HFF-Myc (cell line): ENCODE measurements at places on chromosomes 4 and X.

DNA sequence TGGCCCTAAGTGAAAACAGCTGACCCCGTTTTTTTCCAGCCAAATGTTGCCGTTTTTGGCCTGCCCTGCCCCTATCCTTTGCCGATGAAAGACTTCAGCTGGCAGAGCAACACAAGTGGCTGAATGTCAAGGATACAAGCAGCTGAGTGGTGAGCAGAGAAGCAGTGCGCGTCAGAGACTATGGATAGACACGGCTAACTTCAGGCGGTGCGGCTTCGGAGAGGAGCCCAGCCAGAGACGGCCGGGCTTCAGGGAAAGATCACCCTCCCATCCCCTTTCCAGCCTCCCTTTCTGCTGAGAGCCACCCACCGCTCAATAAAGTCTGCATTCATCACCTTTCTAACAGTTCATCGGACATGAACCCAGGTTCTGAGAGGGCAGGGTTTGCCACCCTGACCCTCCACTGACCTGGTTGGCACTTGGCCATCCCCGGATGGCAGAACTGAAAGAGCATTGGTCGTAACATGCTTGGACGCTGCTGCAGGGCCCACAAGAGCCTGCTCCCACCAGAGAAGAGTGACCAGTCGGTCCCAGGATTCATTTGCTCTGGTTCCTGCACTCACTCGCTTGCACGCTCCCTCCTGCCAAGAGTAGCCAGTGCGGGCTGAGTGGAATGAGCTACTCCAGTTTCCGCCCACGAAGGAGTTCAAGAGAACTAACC lies 125.8 kb downstream of the PPEF1 start:
- DNase-seq = no peak

DNA sequence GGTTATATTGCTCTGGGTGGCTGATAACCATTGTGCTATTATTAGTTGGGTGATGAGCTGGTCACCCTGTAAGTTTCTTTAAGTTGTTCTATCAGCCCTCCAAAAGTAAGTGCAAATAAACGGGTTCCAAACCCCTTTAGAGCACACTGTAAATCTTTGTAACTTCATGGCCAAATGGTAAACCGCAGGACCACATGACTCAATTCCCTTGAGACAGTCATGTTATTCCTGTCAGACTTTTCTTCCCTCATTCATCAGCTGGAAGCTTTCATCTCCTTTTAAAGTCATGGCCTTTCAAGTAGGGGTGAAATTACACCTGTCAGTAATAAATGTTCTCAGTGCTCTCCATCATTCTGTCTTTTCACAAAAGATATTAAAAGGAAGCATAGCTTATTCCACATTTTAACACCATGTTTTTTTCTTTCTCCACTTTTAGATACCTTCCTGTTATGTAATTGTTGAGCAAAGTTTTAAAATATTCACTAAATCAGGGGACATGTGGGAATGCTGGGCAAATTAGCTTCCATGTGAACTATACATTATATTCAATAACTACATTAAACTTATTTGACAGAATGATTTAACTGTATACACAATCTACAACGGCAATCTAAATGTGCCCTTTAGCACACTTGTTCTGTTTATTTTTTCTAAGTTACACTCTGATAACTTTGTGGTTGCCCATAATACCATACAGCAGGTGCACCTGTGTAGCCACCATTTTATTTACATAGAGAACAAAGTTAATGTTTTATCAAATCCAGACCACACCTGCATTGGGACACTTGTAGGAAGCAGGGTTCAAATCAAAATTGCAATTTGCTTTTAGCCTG lies 275.5 kb downstream of the CFAP299 start:
- peak; percentile 9 for DNase-seq

DNA sequence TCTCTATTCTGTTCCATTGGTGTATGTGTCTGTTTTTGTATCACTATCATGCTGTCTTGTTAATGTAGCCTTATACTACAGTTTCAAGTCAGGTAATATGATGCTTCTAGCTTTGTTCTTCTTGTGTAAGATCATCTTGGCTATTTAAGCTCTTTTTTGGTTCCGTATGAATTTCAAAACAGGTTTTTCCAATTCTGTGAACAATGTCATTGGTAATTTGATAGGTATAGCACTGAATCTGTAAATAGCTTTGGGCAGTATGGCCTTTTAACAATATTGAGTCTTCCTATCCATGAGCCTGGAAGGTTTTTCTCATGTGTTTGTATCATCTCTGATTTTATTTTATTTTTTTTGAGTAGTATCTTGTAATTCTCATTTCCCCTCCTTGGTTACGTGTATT lies 94.3 kb downstream of the ANAPC10 start:
- no peak for DNase-seq

DNA sequence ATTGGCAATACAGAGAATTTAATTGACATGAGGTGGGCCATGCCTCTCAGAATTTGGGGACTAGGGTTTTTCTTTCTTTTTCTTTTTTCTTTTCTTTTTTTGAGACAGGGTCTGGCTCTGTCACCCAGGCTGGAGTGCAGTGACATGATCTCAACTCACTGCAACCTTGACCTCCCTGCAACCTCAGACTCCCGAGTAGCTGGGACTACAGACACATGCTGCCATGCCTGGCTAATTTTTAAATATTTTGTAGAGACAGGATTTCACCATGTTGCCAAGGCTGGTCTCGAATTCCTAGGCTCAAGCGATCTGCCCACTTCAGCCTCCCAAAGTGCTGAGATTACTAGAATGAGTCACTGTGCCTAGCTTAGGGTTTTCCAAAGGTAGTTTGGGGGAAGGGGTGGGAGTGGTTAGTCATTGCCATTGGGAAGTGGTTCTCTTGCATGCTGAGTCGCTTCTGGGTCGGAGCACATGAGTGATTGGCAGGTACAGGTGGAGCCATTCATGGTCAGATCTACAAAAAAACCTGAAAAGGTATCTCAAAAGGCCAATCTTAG lies 54.5 kb downstream of the MID2 start:
- DNase-seq = no peak

- no peak for DNase-seq
These were observed 4.9 kb downstream of the PRR32 start for GRCh38 chrX:126824338-126825007.

GRCh38 chr4:68299492-68300457 lies 50.1 kb downstream of the YTHDC1 start:
- no peak for DNase-seq

DNA sequence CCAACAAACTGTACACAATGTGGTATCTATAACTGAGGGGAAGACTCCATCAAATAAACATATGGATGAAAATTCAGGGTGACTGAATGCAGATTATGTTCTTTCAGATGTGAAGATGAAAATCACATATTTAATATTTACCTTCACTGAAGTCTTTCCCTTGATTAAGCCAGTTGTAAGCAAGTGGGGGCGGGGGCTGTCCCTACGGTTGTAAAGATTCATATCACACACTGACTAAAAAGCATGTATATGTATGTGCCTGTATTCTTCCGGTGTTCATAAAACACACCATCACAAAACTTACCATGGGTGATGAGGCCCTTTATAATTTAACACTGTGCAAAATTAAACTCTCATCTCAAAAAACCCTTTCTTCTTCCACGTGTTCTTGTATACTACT lies 1.3 kb downstream of the TAB3 start:
- DNase-seq = no peak

GRCh38 chrX:19629541-19629940 lies 114.2 kb upstream of the MAP3K15 start:
- no peak for DNase-seq

DNA sequence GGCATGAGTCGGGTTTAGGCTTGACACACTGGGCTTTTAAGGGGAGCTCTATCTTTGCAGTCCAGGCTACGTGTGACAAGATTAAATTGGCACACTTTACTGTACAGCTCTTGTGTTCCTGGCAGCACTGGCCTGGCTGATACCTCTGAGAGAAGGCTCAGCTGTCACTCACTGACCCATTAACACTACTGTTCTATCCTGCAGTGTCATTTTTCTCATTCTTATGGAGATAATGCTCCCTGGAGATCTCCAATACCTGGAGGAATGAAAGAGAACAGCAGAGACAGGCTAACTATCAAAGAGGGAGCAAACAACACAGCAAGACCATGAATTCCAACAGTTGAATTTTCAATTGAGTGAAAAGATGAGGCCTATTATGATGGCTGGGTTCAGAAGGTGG lies 1.7 kb upstream of the PDHA2 start:
- DNase-seq = no peak

- peak; percentile 26 for DNase-seq
These were observed 1.2 kb downstream of the PNPLA4 start for GRCh38 chrX:7925867-7926472.

DNA sequence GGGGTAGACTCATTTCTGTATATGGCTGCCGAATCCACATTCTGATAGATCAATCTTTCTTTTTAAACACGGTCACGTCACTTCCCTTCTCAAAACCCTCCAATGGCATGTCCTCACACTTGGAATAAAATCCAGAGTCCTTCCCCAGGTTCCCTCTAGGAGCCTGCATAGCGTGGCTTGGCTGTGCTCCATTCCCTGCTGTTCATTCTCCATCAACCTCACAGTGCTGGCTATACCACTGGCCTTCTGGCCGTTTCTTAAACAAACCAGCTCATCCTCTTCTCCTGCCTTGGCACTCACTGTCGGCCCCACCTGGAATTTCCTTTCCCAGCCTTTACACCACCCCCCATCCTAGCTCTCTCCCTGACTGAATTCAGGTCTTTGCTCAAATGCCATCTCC lies 77.1 kb downstream of the RBM47 start:
- DNase-seq = no peak

GRCh38 chr4:168803732-168804131 lies 206.3 kb downstream of the CBR4 start:
- DNase-seq = peak; percentile 45

DNA sequence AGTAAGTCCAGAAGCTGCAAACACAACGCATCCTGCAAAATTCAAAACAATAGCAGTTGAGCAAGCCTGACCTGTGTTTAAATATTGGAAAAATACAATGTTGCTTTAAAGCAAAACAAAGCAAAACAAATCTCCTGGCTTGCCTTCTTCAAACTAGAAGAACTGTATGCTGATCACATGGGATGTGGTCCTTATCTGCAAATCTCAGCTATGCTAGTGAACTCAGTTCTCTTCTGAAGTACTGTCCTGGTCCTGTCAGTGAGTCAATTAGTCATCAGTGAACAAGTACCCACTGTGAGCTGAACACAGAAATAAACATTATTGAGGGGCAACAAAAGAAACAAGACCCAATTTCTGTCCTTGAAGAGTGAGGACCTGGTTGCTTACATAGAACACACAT lies 522.5 kb downstream of the SMARCA1 start:
- DNase-seq = no peak

- no peak for DNase-seq
These were observed 36.0 kb upstream of the SPANXC start for GRCh38 chrX:141278306-141278705.

GRCh38 chr4:67397931-67398330 lies 147.4 kb downstream of the CENPC start:
- DNase-seq = no peak

GRCh38 chrX:73239242-73239641 lies 24.6 kb upstream of the NAP1L2 start:
- no peak for DNase-seq

- DNase-seq = no peak
These were observed 20.7 kb downstream of the PAGE5 start for GRCh38 chrX:55240788-55241340.

GRCh38 chr4:95599777-95600400 lies 51.1 kb upstream of the UNC5C start:
- no peak for DNase-seq

- peak; percentile 10 for DNase-seq
These were observed 16.7 kb downstream of the HMX1 start for GRCh38 chr4:8854931-8855330.

DNA sequence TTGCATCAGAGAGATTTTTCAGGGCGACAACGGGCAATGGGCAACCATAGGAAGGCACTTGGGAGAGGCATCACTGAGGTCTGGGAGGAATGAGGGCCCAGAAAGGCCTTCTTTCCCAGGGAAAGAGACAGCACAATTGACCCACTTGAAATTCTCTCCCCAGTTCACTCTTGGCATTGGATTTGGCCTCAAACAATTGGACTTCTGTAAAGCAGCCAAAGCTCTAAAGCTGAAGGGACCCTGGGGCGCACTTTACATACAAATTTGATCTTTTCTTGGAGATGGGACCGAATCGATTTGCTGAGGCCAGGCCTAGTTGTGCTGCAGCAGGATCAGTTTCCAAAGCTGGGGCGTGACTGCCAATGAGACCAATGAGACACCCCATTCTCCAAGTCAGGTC lies 3.2 kb downstream of the ARHGAP36 start:
- DNase-seq = no peak

- peak; percentile 45 for DNase-seq
These were observed 176.8 kb downstream of the LARP7 start for GRCh38 chr4:112813790-112814189.

GRCh38 chrX:13279279-13280018 lies 40.4 kb downstream of the ATXN3L start:
- no peak for DNase-seq

- no peak for DNase-seq
These were observed 37.3 kb downstream of the SAT1 start for GRCh38 chrX:23820235-23820782.

- no peak for DNase-seq
These were observed 57.4 kb downstream of the NSD2 start for GRCh38 chr4:1928356-1929239.

- no peak for DNase-seq
These were observed 34.7 kb upstream of the ASMTL start for GRCh38 chrX:1487401-1487800.

DNA sequence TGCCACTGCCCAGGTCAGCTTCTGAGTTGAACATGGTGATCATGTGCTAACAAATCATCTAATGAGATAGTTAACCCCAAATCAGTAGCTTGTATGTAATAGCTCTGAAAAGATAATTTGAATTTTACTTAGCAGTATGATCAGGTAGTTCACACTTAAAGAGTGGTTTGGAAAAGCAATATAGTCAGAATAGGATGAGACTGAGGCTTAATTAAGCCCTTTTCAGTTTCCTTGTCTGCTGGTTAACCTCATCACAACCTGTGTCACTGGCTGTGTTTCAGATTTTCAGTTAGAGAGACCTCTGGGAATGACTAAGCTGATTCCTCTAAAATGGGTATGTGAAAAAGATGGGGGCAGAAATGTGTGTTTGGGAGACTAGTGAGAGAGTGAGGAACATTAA lies 38.1 kb downstream of the GPR174 start:
- DNase-seq = no peak

DNA sequence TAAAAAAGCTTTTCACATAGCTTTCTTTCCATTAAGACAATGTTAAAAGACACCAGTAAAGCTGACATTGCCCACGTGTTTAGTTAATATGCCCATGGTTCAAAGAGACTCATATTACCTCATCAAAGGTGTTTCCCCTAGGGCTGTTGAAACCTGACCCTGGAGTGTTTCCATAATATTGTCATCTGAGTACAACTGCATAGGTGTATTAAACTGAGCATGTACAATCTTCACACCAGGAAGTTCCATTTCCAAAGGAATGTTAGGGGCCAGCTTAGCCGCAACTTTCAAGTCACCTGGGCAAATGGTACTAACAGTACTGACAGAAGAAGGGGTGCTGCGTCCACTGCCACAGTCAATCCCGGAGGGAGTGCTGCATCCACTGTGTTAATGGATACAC lies 27.1 kb downstream of the PDLIM3 start:
- no peak for DNase-seq
